ENCODE measurements at places on chromosomes 1 and 21.

GRCh38 chr1:224615861-224616755 lies at the start of gene CNIH3:
Gene CNIH3, plus strand, starts transcription at chr1:224616317. Its CDS starts 858 bp downstream, at chr1:224617175.
- no peak for DNase-seq

DNA sequence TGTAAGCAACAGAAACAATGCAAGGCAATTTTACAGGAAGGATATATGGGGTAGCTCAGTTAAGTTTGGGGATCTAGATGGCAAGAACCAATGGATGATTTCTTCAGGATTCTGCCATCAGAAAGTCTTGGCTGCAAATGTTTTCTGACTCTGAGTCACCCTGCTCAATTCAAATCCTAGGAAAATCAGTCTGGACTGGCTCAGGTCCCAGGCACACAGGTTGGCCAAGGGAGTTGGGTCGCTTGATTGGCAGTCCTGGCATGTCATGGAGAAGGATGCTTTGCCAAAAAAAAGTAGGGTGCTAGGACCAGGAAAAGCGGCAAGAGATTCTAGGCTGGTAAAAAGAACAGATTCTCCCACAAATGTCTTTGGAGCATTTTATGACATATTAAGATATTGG lies 28.9 kb upstream of the S1PR1 start:
- DNase-seq, result no peak

DNA sequence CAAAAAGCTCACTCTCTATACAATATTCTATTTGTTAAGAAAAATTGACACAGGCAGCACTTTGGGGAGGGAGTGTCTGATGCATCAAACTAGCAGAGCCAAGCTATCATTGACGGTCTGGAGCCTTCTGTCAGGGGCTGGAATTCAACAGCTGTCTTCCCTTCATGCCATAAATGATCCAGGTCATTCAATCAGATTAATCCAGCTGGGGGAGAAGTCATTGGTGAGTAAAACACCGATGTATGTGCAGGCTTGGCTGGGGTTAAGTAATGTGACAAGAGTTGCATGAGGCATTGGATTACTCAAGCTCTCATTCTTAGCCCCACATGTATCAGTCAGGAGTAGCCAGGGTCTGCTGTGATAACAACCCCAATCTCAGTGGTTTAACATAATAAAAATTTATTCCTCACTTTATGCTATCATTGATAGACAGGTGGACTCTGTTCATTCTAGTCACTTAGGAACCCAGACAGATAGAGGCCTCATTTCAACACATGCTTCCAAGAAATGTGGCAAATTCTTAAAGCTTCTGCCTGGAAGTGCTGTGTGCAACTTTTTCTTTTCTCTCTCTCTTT lies 118.1 kb upstream of the GADD45A start:
- no peak for DNase-seq

DNA sequence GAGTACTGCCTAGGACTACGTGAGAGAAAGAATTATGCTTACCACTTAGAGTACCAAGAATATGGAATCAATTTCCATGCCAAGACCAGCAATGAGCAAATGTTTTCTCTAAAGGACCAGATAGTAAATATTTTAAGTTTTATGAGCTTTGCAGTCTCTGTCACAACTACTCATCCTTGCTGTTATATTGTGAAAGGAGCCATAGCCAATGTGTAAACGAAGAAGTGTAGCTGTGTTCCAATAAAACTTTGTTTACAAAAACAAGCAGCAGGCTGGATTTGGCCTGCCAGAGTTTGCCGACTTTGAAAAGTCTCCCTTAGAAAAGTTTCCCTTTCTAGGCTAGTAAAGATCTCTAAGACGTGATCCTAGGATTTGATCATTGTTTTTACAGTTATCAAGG lies 128.8 kb downstream of the PDE4B start:
- no peak for DNase-seq

DNA sequence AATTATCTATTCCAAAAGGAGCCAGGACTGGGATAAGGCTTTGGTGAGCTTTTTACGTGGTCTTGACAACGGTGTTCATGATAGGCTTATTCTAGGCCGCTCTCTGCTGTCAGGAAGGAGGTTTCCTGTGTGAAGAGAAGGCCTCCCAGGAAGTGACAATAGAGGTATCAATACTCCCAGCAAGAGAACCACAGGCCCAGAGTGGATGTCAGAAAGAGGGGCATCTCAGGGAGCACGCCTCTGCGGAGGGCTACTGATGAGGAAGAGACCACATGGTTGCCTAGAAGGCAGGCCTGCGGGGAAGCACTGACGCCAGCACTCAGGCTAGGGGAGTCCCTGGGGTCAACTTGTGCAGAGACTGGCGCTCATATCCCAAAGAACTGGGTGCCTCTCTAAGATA lies 60.4 kb downstream of the ITPKB start:
- no peak for DNase-seq

DNA sequence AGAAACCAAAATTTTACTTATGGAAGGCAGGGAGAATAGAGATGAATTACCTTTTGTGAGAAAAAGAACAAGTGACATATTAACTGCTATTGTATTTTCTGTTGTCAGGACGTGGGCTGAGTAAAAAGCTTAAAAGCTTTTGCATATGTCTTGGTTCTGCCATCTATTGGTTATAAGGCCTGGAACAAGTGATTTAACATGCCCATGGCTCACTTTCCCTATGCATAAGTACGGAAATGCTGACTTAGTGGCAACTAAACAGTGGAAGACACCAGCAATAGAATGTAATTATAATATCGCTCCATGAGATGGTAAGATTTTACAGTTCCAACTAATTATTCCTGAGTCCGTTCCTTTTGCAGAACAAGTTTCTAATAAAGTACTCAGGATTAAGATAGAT lies 6.7 kb upstream of the CTSS start:
- DNase-seq, result no peak

DNA sequence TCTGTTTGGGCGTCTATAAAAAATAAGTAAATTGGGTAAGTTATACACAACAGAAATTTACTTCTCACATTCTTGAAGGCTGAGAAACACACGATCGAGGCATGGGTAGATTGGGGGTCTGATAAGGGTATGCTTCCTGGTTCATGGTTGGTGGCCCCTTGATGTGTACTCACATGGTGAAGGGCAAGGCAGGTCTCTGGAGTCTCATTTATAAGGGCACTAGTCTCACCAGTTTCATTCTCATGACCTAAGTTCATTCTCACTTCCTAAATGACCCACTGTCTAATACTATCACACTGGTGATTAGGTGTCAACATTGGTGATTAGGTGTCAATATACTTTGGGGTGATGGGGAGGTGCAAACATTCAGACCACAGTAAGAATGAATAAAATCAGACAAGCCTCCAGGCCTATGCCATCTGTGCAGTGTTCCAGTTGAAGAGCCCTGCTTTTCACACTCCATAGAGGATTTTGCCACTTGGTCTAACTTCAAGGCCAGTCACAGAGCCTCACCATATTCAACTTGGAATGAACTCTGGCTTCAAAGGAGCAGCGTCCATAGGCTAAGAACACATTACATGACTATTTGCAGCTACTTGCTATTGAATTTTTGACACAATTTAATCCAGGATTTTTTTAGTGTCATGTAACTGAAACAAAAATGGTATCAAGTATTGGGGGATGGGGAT lies 2.5 kb upstream of the GBP4 start:
- no peak for DNase-seq

- DNase-seq, result no peak
Observed at GRCh38 chr1:55951291-55951690, 628.1 kb downstream of the PLPP3 start.

GRCh38 chr1:101301446-101302057 lies 64.7 kb downstream of the S1PR1 start:
- DNase-seq, result no peak

- DNase-seq, result no peak
Observed at GRCh38 chr1:85394130-85394529, 70.8 kb downstream of the DDAH1 start.

GRCh38 chr1:93542398-93542797 lies 94.5 kb downstream of the FNBP1L start:
- DNase-seq, result no peak

DNA sequence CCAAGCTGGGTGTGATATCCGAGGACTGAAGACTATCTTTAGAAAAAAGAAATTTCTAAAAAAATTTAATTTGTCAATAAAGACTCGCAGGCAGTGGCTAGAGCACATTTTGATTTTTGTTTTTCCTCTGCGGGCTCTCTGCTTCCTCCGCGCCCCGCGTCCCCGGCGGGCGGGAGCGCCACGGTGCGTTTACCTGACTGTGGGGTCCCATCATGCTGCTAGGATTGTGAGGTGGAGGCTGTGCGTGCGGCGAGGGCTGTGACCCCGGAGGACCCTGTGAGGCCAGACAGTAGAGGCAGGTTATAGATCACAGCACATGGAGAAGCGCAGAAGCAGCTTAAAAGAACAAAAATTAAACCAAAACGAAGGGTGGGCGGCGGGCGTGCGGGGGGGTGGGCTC lies 57.9 kb downstream of the MRPL37 start:
- DNase-seq, result no peak

- DNase-seq, result no peak
Observed at GRCh38 chr1:189708674-189709073, 769.0 kb downstream of the BRINP3 start.

DNA sequence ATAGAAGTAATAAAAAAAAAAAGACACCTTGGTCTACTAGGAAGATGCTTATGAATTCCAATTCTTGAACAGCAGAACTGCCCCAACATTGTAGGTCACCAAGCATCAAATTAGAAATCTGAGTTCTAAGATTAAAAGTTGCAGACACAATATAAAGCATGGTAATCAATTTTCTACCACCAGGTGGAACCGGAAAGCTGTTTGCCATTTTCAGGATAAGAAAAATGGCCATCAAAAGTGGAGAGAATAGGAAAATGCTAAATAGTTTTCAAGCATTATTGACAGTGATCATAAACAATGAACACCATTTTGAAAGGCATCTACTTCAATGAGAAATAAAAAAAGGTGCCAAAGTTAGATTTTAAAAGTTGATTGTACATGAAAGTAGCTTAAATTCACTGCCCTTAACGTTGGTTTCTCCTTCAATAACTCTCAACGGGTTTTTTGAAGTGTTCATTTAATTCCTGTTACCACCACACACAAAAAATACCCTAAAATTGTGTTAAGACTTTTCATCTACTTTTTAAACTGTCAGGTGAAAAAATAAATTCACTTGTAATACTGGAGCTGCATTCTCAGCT lies 252.9 kb downstream of the KCNT2 start:
- DNase-seq, result peak; percentile 18

DNA sequence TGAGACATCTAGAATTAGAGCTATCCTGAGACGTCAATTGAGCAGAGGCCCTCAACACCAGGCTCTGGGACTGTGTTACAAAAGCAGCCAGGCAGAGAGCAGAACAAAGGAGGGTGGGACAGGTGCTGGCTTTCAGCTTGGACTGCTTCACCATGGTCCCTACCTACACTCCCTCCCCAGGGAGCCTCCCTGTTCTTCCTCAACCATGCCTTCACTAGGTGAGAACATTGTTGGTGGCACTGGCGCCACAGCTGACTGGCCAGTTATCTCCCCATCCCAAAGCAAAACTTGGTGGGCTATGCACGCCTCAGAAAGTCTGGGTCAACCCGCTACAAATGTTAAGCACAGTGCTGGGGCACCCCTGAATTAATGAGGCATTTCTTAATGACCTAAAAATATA lies 87.8 kb downstream of the NMNAT2 start:
- DNase-seq, result no peak

GRCh38 chr1:11455967-11456570 lies 22.9 kb upstream of the DISP3 start:
- DNase-seq, result no peak

- no peak for DNase-seq
Observed at GRCh38 chr1:29303201-29304024, 67.1 kb downstream of the PTPRU start.

DNA sequence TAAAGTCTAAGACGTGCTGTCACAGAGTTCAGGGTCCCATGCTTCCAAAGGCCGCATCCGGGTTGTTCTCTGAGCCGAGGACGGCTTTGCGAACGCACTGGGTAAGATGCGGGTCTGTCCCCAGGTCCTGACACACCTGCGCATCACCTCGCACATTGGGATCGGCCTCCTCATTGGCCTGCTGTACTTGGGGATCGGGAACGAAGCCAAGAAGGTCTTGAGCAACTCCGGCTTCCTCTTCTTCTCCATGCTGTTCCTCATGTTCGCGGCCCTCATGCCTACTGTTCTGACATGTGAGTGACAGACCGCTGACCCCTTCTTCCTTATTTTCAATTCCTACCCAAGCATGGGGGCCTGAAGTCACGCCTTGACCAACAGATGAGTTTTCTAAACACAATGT lies 25.3 kb downstream of the TFF3 start:
- no peak for DNase-seq

GRCh38 chr1:199029855-199030254 lies 391.0 kb downstream of the PTPRC start:
- DNase-seq, result no peak

- DNase-seq, result no peak
Observed at GRCh38 chr1:93661829-93662474, 19.7 kb downstream of the BCAR3 start.

DNA sequence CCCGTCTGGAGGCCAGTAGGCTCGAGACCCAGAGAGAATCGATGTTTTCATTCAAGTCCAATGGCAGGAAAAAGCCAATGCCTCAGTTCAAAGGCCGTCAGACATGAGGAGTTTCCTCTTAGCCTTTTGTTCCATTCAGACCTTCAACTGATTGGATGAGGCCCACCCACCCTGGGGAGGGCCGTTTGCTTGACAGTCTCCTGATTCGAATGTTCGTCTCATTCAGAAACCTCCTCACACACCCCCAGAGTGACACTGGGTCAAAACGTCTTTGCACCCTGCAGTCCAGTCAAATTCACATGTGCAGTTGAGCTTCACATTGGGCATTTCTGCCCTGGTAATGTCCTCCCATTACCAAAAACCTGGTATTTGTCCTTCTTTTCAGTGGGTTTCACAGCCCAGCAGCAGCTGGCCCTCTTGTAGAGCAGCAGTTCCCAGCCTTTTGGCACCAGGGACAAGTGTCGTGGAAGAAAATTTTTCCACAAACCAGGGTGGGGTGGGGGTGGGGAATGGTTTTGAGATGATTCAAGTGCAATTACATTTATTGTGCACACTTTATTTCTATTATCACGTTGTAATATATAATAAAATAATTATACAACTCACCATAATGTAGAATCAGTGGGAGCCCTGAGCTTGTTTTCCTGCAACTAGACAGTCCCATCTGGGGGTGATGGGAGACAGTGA lies 40.1 kb downstream of the RSPH1 start:
- DNase-seq, result no peak

DNA sequence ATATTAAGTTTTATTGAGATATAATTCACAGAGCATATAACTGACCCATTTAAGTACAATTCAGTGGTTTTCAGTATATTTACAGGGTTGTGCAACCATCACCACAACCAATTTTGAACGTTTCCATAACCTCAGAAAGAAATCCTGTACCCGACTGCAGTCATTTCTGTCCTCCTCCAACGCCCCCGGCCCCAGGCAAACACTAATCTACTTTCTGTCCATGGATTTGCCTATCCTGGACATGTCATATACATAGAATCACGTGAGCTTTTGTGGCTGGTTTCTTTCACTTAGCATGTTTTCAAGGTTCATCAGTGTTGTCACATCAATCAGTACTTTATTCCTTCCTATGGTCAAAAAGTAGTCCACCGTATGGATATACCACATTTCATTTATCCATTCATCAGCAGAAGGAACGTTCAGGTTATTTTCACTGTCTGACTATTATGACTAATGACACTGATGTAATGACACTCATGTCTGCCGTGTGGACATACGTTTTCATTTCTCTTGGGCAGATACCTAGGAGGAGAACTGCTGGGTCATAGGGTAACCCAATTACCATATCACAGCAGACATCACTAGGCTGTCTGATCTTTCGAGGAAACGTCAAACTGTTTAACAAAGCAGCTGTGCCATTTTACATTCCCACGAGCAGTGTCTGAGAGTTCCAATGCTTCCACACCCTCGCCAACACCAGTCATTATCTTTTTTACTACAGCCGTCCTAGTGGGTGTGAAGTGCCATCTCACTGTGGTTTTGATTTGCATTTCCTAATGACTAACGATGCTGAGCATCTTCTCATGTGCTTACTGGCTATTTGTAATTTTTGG lies 30.8 kb downstream of the MRPL37 start:
- no peak for DNase-seq
